ENCODE measurements at places on chromosomes 5 and 9. TPM values are rescaled to one million over a fixed set of nuclear protein-coding genes. Genes with fewer than 3 reads are reported as not detected.

Gene SLCO6A1
- not detected for total RNA-seq

Gene PCDHGA3
- total RNA-seq = 2.9 TPM

Gene IFNK
- not detected for total RNA-seq

Gene PPP1R26
- 10.5 TPM for total RNA-seq

Gene FRRS1L
- not detected for total RNA-seq
